ENCODE measurements at places on chromosomes 5 and 9.

DNA sequence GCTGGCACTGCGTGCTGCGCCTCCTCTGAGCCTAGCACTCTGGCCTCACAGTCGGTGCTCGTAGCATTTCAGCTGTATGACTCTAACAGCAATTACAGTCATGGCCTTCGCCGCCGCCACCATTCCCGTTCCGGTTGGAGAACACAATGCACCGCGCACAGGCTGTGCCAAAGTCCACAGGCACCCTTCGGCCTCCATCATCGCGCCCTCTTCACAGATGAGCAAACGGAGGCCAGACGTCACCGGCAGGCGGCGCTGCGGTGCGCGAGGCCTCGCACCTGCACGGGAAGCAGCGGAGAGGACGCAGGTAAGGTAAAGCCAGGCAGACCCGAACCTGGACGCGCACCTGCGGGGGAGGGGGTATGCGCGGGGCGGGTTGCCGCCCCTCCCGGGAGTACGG, 128.9 kb downstream of the BARX1 start:
- DNase-seq: peak; percentile 21

DNA sequence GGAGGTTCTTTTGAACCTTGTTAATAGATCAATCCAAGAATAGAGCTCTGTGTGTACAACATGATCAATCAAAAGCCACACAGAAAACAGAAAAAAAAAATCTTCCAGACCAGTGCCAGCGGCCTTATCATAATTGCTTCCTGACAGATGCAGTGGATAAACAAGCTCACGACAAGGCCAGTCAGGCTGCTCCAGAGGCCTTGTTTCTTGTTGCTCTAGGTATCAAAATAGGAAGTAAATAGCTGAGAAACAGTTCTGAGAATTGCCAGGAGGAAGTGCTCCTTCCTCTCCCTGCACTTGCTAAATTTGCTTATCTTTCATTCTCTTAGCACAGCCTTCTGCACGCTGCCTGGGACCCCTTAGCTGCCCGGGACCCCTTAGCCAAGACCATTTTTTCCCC, 199.0 kb upstream of the TARS1 start:
- no peak for DNase-seq

- DNase-seq: no peak
Observed at GRCh38 chr5:132079619-132080018, 6.0 kb downstream of the CSF2 start.

- no peak for DNase-seq
Observed at GRCh38 chr5:118392491-118392890, 595.9 kb downstream of the DTWD2 start.

Data from stimulated activated CD8-positive, alpha-beta memory T cell treated with anti-CD3 and anti-CD28 coated beads, Interleukin-7, amount 100 ng/mL, for 4 hours (primary cell).